ENCODE measurements at places on chromosomes 6 and 20.

- DNase-seq, result no peak
These were observed 198.9 kb upstream of the SSTR4 start for GRCh38 chr20:22836211-22836610.

DNA sequence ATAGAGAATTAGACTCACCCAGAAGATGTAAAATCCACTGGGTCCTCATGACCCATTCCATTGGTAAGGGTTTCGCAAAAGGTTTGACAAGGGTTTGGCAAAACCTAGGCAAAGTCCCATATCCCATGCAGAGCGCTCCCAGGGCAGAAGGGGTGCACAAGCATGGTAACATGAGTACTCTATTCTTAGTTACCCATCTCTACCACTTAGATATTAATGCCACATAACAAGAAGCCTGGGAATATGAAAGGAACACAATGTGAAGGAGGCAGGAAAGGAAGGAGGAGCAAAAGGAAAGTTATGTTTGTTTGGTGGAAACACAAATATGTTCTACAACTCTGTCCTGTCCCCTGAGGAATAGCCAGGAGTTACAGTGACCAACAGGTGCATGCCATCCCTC lies 163.1 kb downstream of the FAXC start:
- no peak for DNase-seq

GRCh38 chr6:16402581-16402900 lies 164.2 kb downstream of the GMPR start:
- DNase-seq, result no peak

- DNase-seq, result no peak
These were observed 67.4 kb downstream of the ZMYND8 start for GRCh38 chr20:47289096-47289495.

- no peak for DNase-seq
These were observed 11.3 kb downstream of the MOCS3 start for GRCh38 chr20:50969912-50970311.

DNA sequence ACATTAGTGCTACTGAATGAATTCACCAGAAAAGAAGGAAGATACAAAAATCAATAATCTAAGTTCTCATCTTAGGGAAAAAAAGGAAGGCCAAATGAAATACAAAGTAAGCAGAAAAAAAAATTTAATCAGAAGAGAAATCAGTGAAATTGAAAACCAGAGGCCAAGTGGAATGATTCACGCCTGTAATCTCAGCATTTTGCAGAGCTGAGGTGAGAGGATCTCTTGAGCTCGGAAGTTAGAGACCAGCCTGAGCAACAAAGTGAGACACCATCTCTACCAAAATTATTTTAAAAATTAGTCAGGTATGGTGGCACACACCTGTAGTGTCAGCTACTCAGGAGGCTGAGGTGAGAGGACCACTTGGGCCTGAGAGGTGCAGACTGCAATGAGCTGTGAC lies 21.2 kb upstream of the ASF1A start:
- DNase-seq, result no peak
